Stimulated activated CD8-positive, alpha-beta memory T cell treated with anti-CD3 and anti-CD28 coated beads, Interleukin-15, amount 100 ng/mL, for 24 hours (primary cell): ENCODE measurements at places on chromosomes 7 and 10.

GRCh38 chr7:98323597-98324322 is 42.3 kb downstream of the BRI3 start:
- no peak for DNase-seq

- DNase-seq, result no peak
Observed at GRCh38 chr7:111292026-111292470, 201.1 kb downstream of the LRRN3 start.

DNA sequence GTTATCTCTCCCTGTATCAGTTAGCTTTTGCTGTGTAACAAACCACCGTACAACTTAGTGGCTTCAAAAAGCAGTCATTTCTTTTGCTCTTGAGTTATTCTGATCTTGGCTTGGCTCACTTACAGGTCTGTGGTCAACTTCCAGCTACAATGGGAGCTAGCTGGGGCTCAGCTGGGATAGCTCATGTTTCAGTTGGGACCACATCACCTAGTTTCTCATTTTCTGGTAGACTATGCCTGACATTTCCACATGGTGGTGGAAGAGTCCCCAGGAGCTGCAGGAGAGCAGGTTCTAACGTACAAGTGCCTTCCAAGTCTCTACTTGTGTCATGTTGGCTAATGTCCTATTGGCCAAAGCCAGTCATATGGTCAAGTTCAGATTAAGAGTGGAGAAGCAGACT is 25.8 kb upstream of the PIP4K2A start:
- DNase-seq, result no peak

- no peak for DNase-seq
Observed at GRCh38 chr7:141094336-141095070, 20.6 kb downstream of the TMEM178B start.

- DNase-seq, result no peak
Observed at GRCh38 chr10:123472606-123473005, 193.5 kb upstream of the GPR26 start.

DNA sequence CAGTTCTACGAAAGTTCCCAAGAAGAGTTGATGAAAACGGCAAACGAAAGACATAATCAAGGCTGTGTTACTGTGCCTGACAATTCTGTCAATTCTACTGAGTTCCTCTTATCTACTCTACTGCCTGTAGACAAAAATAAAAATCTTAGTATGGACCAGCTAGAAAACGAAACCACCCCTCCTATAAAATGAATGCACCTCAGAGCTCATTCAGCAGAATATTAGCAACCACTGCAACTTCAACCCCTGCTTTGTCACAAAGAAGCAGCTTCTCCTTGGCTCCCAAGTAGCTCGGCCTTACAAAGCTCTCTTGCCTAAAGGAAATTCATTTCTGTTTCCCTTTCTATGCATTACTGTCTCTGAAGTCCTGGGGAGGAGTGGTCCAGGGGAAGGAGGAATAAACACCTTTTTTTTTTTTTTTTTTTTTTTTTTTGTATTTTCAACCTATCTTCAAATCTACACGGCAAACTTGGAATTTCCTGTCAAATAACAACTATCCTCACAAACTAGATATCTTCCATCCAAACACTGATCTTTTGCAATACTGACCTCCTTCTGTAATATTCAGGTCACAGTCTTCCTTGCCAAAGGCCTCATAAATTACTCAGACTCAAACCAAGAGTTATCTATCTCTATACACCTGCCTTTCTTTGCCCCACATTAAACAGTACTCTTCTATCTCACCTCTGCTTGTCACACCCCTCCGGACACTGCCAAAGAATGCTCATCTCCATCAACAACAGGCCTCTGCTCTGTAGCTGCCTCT is 74.3 kb downstream of the GLI3 start:
- DNase-seq, result no peak

- no peak for DNase-seq
Observed at GRCh38 chr7:125425506-125425905, 495.9 kb upstream of the POT1 start.

GRCh38 chr7:6392712-6393666 is 54.8 kb downstream of the DAGLB start:
- DNase-seq, result no peak

DNA sequence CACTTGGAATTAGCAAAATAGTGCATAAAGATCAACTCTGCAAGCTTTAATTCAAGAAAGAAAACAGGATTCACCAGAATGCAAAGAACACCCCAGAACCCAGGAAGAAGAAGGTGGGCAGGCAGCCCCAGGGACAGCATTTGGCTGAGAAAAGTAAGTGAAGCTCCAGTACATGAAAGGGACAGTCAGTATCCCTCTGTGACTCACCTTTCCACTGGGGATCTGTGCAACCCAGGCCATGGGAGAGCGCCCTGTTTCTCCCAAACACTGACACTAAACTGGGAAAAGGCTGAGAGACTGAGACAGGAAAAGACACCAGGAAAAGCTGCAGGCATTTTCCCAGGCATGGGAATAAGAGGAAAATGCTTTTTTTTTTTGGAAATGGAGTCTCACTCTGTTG is 28.2 kb downstream of the SNX13 start:
- DNase-seq, result no peak

GRCh38 chr7:102966465-102966864 is 53.7 kb downstream of the LRRC17 start:
- DNase-seq, result no peak

GRCh38 chr7:2864999-2865670 is 21.0 kb upstream of the GNA12 start:
- DNase-seq, result peak; percentile 45

DNA sequence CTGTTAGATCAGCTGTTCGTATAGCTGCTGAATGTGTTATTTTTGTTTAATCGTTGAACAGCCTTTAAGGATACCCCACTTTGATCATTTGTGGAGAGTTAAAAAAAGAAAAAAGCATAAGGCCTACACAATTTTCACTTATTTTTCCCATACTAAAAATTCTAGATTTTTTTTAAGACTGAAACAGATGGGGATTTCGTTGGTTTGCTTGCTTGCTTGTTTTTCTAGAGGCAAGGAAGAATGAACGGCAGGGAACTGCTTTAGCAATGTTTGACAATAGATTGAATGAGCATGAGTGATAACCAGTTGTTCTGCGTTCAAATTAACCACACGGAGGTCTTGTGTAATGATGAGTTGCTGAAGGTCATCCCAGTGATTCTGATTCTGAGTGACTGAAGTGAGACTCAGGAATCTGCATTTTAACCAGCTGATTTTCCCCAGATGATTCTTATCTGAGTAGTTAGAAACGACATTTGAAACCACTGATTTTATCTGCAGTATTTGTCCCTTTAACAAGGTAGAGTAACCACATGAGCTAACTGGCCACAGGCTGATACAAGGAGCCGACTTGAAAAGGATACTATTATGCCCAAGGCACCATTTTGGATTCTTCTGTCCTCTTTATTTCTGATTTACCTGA is 85.9 kb downstream of the GPR37 start:
- no peak for DNase-seq

GRCh38 chr10:32948451-32948850 is 9.6 kb downstream of the ITGB1 start:
- DNase-seq, result no peak

GRCh38 chr7:155816996-155817395 is 4.7 kb upstream of the SHH start:
- no peak for DNase-seq

- no peak for DNase-seq
Observed at GRCh38 chr10:22343731-22344130, 1.6 kb upstream of the SPAG6 start.

GRCh38 chr10:88858491-88858890 is 6.8 kb upstream of the ANKRD22 start:
- no peak for DNase-seq

GRCh38 chr10:124741922-124742412 is 2.2 kb downstream of the FAM53B start:
- DNase-seq, result no peak

GRCh38 chr7:159014297-159015062 is 130.2 kb downstream of the VIPR2 start:
- DNase-seq, result no peak

DNA sequence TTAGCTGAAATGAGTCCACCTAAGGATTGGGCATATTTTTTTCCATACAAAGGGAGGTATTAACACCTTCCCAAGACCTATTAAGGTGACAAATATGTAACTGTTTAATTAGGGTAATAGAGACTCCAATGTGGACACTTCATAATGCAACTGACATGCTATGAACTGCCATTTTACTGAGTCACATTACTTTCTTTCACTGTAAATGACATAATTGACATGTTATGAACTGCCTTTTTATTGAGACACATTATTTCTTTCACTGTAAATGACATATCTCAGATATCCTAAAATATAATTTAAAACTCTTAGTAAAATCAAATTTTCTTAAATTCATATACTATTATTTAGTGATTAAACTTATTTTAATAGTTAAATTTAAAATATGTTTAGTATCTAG is 528.8 kb upstream of the PCDH15 start:
- DNase-seq, result no peak

GRCh38 chr7:112669306-112669705 is 120.9 kb downstream of the TMEM168 start:
- DNase-seq, result no peak

GRCh38 chr10:49269523-49269922 is 29.4 kb upstream of the C10orf71 start:
- no peak for DNase-seq
